ENCODE measurements at places on chromosomes 7 and 10. TPM values are rescaled to one million over a fixed set of nuclear protein-coding genes. Genes with fewer than 3 reads are reported as not detected.

The TBATA gene
- not detected for total RNA-seq

The HOXA3 gene
- total RNA-seq, result not detected

The TMEM176A gene
- not detected for total RNA-seq

The ASB15 gene
- total RNA-seq, result not detected

The SLC26A5 gene
- total RNA-seq, result 0.11 TPM

The HEPACAM2 gene
- total RNA-seq, result not detected

The PLEKHS1 gene
- not detected for total RNA-seq

The CHST15 gene
- total RNA-seq, result 8.7 TPM

The ACTL6B gene
- total RNA-seq, result 0.33 TPM

The NUDT13 gene
- total RNA-seq, result 1.6 TPM

The MEPCE gene
- total RNA-seq, result 69.0 TPM

GRCh38 chr7:151877911-151878835 lies 1.3 kb upstream of the PRKAG2 start:
- no peak overlapping the region for H3K27ac ChIP-seq
- H3K36me3 ChIP-seq, result no peaks in the 10 kb centered on the region
- H3K4me1 ChIP-seq, result no peaks in the 10 kb centered on the region
- no peak for DNase-seq

GRCh38 chr7:885261-885892 lies 9.0 kb downstream of the GET4 start:
- H3K36me3 ChIP-seq, result peaks cover 33% of the 10 kb centered on the region
- no peak overlapping the region for H3K27ac ChIP-seq
- H3K4me1 ChIP-seq, result no peaks in the 10 kb centered on the region
- no peak overlapping the region for H3K4me3 ChIP-seq
- no peaks in the 10 kb centered on the region for H3K27me3 ChIP-seq
- DNase-seq, result no peak

DNA sequence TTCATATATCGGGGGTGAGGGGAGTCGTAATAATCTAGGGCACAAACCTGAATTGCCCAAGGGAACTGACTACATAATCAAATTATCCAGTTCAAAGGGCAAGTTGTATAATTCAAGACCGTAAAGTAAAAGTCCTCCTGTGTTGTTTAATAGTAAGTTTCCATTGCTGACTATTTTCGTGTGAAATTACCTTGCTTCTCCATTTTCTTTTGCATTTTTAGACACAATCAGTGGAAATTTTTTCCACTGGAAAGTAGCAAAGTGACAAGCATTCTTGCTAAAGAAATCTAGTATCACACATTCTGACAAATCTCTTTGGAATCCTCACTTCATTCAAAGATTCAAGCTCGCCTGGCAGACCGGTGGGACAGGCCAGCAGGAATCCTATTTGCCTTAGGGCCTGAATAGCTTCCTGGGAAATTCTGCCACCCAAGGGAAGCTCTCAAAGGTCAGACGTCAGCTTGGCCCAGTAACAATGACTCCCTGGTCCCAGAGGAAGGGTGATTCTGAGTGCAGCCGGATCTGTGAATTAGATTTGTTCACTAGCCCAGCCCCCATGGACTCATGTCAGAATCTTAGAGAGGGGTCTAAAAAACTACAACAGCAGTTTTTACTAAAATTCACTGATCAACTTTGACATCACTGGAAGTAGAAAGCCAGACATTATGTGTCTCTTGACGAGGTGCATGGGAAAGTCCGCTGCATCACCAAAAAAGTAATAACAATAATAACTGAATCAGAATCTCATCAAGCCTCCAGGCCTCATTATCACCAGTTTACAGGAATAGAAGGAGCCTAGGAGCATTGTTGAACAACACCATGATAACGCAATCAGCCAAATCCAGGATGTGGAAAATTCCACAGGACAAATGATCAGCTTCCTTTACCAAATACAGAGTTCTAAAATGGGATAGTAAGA lies 161.0 kb downstream of the SKIDA1 start:
- H3K36me3 ChIP-seq, result no peaks in the 10 kb centered on the region
- peak overlapping the region; percentile 52 for H3K27ac ChIP-seq
- DNase-seq, result peak; percentile 89

DNA sequence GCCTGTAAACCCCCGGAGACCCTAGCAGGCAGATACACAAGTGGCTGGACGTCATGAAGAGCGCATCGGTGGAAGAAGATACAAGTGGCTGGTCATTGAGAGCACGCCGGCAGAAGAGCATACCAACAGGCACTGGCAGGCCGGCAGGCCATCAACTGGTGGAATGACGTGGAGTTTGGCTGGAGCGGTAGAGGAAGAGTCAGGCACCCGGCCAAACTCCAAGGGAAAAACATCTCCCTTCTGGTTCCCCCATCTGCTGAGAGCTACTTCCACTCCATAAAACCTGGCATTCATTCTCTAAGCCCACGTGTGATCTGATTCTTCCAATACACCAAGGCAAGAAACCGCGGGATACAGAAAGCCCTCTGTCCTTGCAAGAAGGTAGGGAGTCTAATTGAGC lies 113.4 kb upstream of the NPSR1 start:
- no peaks in the 10 kb centered on the region for H3K27me3 ChIP-seq
- no peak overlapping the region for H3K27ac ChIP-seq
- no peak for DNase-seq
- H3K36me3 ChIP-seq, result peaks cover 3% of the 10 kb centered on the region
- H3K4me3 ChIP-seq, result no peak overlapping the region

GRCh38 chr10:28627102-28627501 lies 50.2 kb upstream of the BAMBI start:
- H3K27ac ChIP-seq, result no peak overlapping the region
- no peaks in the 10 kb centered on the region for H3K4me1 ChIP-seq
- no peaks in the 10 kb centered on the region for H3K36me3 ChIP-seq
- DNase-seq, result no peak
- no peak overlapping the region for H3K4me3 ChIP-seq

- H3K27ac ChIP-seq, result no peak overlapping the region
- no peaks in the 10 kb centered on the region for H3K4me1 ChIP-seq
- H3K36me3 ChIP-seq, result peaks cover 4% of the 10 kb centered on the region
- peak overlapping the region; percentile 74 for H3K4me3 ChIP-seq
- no peak for DNase-seq
These were observed 1.9 kb downstream of the KCTD7 start for GRCh38 chr7:66630531-66630930.

- DNase-seq, result no peak
- H3K4me3 ChIP-seq, result no peak overlapping the region
- H3K27ac ChIP-seq, result no peak overlapping the region
- no peaks in the 10 kb centered on the region for H3K4me1 ChIP-seq
These were observed 126.7 kb downstream of the NRCAM start for GRCh38 chr7:108329514-108329913.

GRCh38 chr7:142587578-142588191 lies 161.6 kb upstream of the PRSS1 start:
- H3K27ac ChIP-seq, result no peak overlapping the region
- peak; percentile 50 for DNase-seq
- H3K4me1 ChIP-seq, result peaks cover 5% of the 10 kb centered on the region

DNA sequence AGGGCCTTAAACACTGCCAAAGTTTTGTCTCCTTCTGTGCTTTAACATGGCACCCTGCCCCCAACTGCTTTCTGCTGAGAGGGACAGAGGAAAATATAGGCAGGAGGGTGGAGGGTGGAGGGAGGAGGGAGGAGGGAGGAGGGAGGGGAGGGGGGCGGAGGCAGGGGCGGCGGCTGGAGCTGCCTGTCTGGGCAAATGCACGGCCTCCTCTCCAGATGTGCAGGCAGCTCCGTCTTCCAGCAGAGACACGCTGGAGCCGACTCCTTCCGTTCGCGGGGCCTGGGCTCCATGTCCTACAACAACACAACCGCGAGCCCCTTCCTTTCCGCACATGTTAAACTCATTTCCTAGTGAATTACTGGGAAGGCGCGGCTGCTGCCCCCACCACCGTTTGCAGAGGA lies 14.2 kb downstream of the EBF3 start:
- H3K4me3 ChIP-seq, result peak overlapping the region; percentile 72
- H3K27ac ChIP-seq, result no peak overlapping the region
- H3K4me1 ChIP-seq, result no peaks in the 10 kb centered on the region
- H3K36me3 ChIP-seq, result no peaks in the 10 kb centered on the region
- DNase-seq, result peak; percentile 75

DNA sequence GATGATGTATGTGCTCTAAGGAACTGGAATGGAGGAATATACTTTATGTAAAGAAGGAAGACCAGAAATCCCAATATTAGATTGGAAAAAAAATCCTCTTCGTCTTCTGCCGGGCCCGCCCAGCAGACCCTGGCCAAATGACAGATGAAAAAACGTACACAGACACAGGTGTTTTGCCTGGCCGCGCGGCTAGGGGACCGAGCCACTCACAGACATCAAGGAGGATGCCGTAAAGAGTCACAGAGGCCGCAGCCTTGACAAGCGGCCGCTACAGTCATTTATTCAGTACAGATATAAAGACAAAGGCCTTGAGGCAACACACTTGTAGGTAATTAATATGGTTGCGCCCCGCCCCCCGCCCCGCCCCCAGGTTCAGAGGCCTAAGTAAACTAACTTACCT lies 594.1 kb downstream of the GRM8 start:
- no peaks in the 10 kb centered on the region for H3K27me3 ChIP-seq
- no peak for DNase-seq
- H3K27ac ChIP-seq, result no peak overlapping the region

DNA sequence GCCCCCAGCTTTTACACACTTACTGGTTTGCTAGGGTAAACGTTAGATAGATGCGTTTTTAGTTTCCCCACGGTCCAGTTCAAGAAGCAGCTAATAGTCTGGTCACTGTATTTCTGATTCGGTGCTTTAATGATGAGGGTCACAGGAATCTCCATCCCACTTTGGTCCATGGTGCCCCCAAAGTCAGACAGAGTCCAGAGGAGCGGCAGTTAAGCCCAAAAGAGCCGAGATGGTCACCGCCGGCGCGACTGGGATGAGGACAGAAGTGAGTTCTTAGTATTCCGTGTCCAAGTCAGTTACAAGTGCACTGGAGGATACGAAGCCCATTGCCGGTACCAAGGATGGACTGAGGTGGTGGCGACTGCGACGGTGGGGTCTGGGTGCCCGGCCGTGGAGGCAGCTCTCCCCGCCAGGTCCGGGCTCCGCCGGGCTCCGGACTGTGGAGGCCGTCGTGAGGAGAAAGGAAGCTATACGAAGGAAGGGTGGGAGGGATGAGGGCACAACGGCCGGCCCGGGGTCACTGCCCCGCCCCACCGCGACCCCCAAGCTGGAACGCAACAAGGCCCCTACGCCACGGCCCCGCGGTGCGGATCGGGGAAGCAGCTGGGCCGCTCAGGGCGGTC lies 663 bp downstream of the HERPUD2 start:
- peak overlapping the region; percentile 96 for H3K4me3 ChIP-seq
- H3K36me3 ChIP-seq, result peaks cover 12% of the 10 kb centered on the region
- no peak overlapping the region for H3K27ac ChIP-seq
- DNase-seq, result no peak
- peaks cover 4% of the 10 kb centered on the region for H3K4me1 ChIP-seq

DNA sequence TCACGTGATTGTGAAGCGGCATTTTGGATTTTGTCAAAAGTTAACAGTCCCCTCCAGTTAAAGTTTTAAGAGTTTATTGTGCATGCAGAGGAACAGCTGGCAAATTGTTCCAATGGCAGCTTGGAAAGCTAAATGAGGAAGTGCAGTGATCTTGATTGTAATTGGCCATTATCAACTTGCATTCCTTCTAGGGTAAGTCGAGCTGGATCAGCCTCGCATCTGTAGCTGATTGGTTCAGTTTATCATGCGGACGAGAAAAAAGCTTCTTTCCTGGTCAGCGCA lies 566 bp downstream of the ZNF789 start:
- H3K4me1 ChIP-seq, result no peaks in the 10 kb centered on the region
- no peak overlapping the region for H3K27ac ChIP-seq
- DNase-seq, result no peak
- peaks cover 12% of the 10 kb centered on the region for H3K36me3 ChIP-seq
- H3K4me3 ChIP-seq, result peak overlapping the region; percentile 96

DNA sequence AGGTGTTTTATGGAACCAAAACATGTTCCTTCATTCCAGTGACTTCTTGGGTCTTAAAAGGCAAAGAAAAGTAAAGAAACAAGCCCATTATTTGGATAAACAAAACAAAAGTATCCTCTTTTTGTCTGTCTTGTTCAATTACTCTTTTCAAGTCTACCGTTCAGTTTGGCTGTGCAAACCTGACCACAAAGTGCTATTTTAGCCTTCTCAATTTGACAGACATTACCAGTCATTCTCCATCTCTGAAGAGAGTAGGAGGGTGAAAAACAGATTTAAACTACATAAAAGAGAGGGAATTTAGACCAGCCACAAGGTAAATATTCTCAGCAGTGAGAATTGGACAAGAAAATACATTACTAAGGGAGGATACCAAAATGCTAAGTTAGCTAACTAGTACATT lies 145.2 kb downstream of the GRM3 start:
- H3K4me1 ChIP-seq, result no peaks in the 10 kb centered on the region
- H3K4me3 ChIP-seq, result no peak overlapping the region
- H3K27me3 ChIP-seq, result no peaks in the 10 kb centered on the region
- H3K36me3 ChIP-seq, result peaks cover 3% of the 10 kb centered on the region

- no peak for DNase-seq
- H3K36me3 ChIP-seq, result no peaks in the 10 kb centered on the region
- H3K4me1 ChIP-seq, result no peaks in the 10 kb centered on the region
These were observed 775.5 kb downstream of the CNTNAP2 start for GRCh38 chr7:146892151-146892550.

- DNase-seq, result no peak
- no peak overlapping the region for H3K27ac ChIP-seq
- no peak overlapping the region for H3K4me3 ChIP-seq
- H3K4me1 ChIP-seq, result no peaks in the 10 kb centered on the region
- no peaks in the 10 kb centered on the region for H3K27me3 ChIP-seq
These were observed 31.4 kb upstream of the DLX6 start for GRCh38 chr7:96973986-96974385.

- H3K27ac ChIP-seq, result no peak overlapping the region
- H3K4me3 ChIP-seq, result no peak overlapping the region
- H3K4me1 ChIP-seq, result no peaks in the 10 kb centered on the region
- no peaks in the 10 kb centered on the region for H3K27me3 ChIP-seq
These were observed 234.1 kb upstream of the KIAA1217 start for GRCh38 chr10:23974746-23975272.

GRCh38 chr7:70143075-70144044 lies 545.1 kb downstream of the AUTS2 start:
- no peaks in the 10 kb centered on the region for H3K36me3 ChIP-seq
- no peak for DNase-seq
- no peaks in the 10 kb centered on the region for H3K27me3 ChIP-seq

- peaks cover 5% of the 10 kb centered on the region for H3K36me3 ChIP-seq
- no peaks in the 10 kb centered on the region for H3K27me3 ChIP-seq
These were observed 48.1 kb downstream of the CCNY start for GRCh38 chr10:35384265-35384868.

DNA sequence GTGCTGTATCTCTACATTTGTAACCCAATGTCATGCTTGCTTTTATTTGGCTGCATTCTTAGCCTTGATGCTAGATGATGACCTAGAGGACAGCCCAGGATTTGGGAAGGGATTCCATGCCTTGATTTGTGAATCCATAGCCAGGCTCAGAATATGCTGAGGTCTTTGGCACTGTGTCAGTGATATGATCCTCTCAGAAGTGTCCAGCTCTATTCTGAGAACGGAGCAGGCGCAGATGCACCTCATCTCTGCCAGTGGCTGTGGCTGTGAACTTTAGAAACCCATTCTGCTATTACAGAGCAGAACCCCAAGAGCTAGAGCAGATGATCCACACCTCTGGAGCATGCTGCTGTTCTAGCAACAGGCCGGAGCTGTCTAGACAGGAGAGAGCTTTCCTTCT lies 212.8 kb downstream of the TRIL start:
- no peak overlapping the region for H3K4me3 ChIP-seq
- DNase-seq, result no peak
- H3K27ac ChIP-seq, result no peak overlapping the region
- H3K36me3 ChIP-seq, result peaks cover 4% of the 10 kb centered on the region
- no peaks in the 10 kb centered on the region for H3K4me1 ChIP-seq
- H3K27me3 ChIP-seq, result no peaks in the 10 kb centered on the region

- H3K27ac ChIP-seq, result no peak within 1 kb of the TSS
- DNase-seq, result peak; percentile 73
- peak within 1 kb of the TSS; percentile 93 for H3K4me3 ChIP-seq
- peaks cover 9% of the 10 kb centered on the region for H3K36me3 ChIP-seq
- no peaks in the 10 kb centered on the region for H3K4me1 ChIP-seq
These were observed at the start of gene IFIT5 for GRCh38 chr10:89414146-89414878. IFIT5 (plus strand) TSS chr10:89414568; CDS start chr10:89414799, 231 bp downstream.
